ENCODE measurements at places on chromosomes 5 and 9.

GRCh38 chr9:104882566-104882965, 45.4 kb downstream of the ABCA1 start:
- no peak overlapping the region for H3K27ac ChIP-seq
- no peaks in the 10 kb centered on the region for H3K4me1 ChIP-seq
- no peak overlapping the region for H3K4me3 ChIP-seq
- no peak for DNase-seq

DNA sequence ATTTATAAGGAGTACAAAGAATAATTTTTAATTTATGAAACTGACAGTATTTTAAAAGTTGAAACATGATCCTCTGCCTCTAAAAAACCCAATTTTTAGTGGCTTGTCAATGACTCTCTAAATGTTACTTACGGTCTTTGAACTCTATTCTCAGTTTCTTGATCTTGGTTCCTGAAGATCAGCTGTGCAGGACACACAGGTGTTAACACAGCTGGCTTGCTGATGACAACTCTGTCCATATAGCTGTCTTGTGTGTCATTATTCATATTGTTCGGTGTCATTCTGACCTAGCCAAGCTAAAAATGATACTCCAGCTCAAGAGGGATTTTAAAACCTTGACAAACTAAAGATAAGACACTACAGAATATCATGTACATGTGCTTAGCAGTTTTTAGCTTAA, 314.5 kb downstream of the CCDC171 start:
- H3K27ac ChIP-seq = no peak overlapping the region
- no peaks in the 10 kb centered on the region for H3K36me3 ChIP-seq
- no peak overlapping the region for H3K4me3 ChIP-seq
- H3K27me3 ChIP-seq = no peaks in the 10 kb centered on the region

DNA sequence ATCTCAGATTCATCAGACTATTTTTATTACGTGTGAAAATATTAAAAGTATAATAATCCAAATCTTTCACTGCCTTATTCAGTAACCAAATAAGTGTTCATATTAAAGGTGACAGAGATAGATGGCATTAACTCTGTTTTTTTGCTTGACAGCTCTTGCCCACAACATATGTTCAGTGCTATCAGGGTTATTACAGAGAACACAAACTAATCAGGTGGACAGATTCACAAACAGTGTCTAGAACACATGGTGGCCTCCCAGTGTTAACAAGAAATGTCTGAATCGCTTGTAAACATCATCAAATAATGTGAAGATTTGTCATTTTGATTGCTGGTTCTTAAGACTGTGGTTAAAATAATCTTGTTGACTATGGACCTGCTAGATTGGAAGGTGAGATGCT, 609.1 kb upstream of the GRAMD2B start:
- H3K4me3 ChIP-seq = no peak overlapping the region
- no peaks in the 10 kb centered on the region for H3K4me1 ChIP-seq
- H3K36me3 ChIP-seq = no peaks in the 10 kb centered on the region
- H3K27me3 ChIP-seq = no peaks in the 10 kb centered on the region
- DNase-seq = no peak

GRCh38 chr9:106077731-106078130, 383.4 kb downstream of the TMEM38B start:
- no peak overlapping the region for H3K4me3 ChIP-seq
- no peak overlapping the region for H3K27ac ChIP-seq
- H3K27me3 ChIP-seq = no peaks in the 10 kb centered on the region
- no peak for DNase-seq
- H3K4me1 ChIP-seq = no peaks in the 10 kb centered on the region
- H3K36me3 ChIP-seq = no peaks in the 10 kb centered on the region

GRCh38 chr5:33565324-33565723, 124.6 kb downstream of the TARS1 start:
- no peaks in the 10 kb centered on the region for H3K4me1 ChIP-seq
- DNase-seq = no peak
- H3K27ac ChIP-seq = no peak overlapping the region
- H3K4me3 ChIP-seq = no peak overlapping the region
- H3K36me3 ChIP-seq = no peaks in the 10 kb centered on the region
- H3K27me3 ChIP-seq = no peaks in the 10 kb centered on the region

- H3K36me3 ChIP-seq = no peaks in the 10 kb centered on the region
- H3K4me3 ChIP-seq = no peak overlapping the region
- no peaks in the 10 kb centered on the region for H3K27me3 ChIP-seq
- no peak overlapping the region for H3K27ac ChIP-seq
- DNase-seq = no peak
These were observed 113.8 kb upstream of the SPRY4 start for GRCh38 chr5:142438573-142438972.

All from CD4-positive, alpha-beta T cell (primary cell).